T-cell (primary cell): ENCODE measurements at places on chromosomes 1 and 21. TPM values are rescaled to one million over a fixed set of nuclear protein-coding genes. Genes with fewer than 3 reads are reported as not detected.

- no peaks in the 10 kb centered on the region for H3K27me3 ChIP-seq
- no peaks in the 10 kb centered on the region for H3K4me1 ChIP-seq
- no peak overlapping the region for H3K27ac ChIP-seq
- peaks cover 27% of the 10 kb centered on the region for H3K36me3 ChIP-seq
- no peak for DNase-seq
Measured at GRCh38 chr1:99877568-99877967, 27.4 kb downstream of the AGL start.

- no peak overlapping the region for H3K4me3 ChIP-seq
- H3K27me3 ChIP-seq: no peaks in the 10 kb centered on the region
Measured at GRCh38 chr1:204924013-204924759, 53.5 kb downstream of the NFASC start.

- no peaks in the 10 kb centered on the region for H3K36me3 ChIP-seq
- H3K27me3 ChIP-seq: peaks cover 27% of the 10 kb centered on the region
- DNase-seq: no peak
- H3K27ac ChIP-seq: no peak overlapping the region
- no peak overlapping the region for H3K4me3 ChIP-seq
Measured at GRCh38 chr1:230823426-230823825, 44.9 kb downstream of the C1orf198 start.

- no peaks in the 10 kb centered on the region for H3K27me3 ChIP-seq
- no peak for DNase-seq
- no peak overlapping the region for H3K27ac ChIP-seq
Measured at GRCh38 chr1:162903246-162903645, 42.3 kb upstream of the CCDC190 start.

- H3K36me3 ChIP-seq: no peaks in the 10 kb centered on the region
- peaks cover 10% of the 10 kb centered on the region for H3K4me1 ChIP-seq
- H3K27me3 ChIP-seq: no peaks in the 10 kb centered on the region
- H3K4me3 ChIP-seq: peak overlapping the region; percentile 66
- no peak overlapping the region for H3K27ac ChIP-seq
- DNase-seq: no peak
Measured at GRCh38 chr1:5991381-5992025, 722 bp downstream of the NPHP4 start.

SLC5A9 gene
- not detected for total RNA-seq

DNA sequence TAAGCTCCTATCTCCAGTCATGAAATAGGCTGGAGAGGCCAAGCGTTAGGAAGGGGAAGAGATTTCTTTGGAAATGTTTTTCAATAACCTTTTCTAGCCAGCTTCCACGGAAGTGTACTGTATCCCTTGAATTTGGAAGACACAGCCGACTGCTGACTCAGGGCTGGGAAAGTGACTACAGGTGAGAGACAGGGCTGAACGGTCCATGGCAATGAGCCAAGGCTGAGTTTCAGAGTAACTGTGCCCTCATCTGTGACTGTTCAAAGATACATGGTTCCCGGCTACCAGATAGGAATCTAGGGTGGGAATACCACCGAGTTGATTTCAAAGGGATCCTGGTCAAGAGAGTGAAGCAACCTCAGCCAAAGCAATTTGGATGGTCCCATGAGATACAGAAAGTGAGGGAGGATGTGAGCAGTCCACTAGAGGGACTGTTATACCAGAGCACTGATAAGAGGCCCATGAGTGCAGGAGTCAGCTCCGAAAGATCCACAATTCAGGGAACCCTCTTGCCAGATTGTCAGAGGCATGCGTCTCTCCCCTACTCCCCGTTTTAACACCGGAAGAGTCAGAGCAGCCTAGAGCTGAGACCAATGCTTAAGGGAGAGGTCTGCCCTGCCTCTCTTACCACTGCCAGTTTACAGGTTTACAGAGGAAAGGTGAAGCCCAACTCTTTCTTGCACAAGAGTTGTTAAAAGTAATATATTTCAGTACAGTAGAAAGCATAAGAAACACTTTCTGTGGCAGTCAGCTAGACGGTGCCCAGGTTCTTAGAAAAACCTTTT is 3.2 kb upstream of the KRTAP19-8 start:
- no peaks in the 10 kb centered on the region for H3K27me3 ChIP-seq
- H3K36me3 ChIP-seq: no peaks in the 10 kb centered on the region
- H3K4me1 ChIP-seq: no peaks in the 10 kb centered on the region
- no peak overlapping the region for H3K4me3 ChIP-seq
